ENCODE measurements at places on chromosomes 5 and 9.

GRCh38 chr9:72462340-72462739, 59.1 kb upstream of the TMC1 start:
- DNase-seq: peak; percentile 83

DNA sequence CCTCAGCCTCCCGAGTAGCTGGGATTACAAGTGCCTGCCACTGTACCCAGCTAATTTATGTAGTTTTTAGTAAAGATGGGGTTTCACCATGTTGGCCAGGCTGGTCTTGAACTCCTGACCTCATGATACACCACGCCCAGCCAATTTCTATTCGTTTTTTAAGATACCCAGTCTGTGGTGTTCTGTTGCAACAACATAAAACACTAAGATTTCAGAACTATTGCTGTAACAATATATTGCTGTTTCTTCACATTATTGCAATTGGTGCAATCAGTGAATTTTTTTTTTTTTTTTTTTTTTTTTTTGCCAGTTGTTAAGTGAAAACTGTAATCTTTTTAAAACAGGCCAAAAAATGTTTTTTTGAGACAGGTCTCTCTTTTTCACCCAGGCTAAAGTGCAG, 9.9 kb downstream of the SRP19 start:
- peak; percentile 23 for DNase-seq

GRCh38 chr9:93686880-93687236, 110.5 kb downstream of the PHF2 start:
- no peak for DNase-seq

DNA sequence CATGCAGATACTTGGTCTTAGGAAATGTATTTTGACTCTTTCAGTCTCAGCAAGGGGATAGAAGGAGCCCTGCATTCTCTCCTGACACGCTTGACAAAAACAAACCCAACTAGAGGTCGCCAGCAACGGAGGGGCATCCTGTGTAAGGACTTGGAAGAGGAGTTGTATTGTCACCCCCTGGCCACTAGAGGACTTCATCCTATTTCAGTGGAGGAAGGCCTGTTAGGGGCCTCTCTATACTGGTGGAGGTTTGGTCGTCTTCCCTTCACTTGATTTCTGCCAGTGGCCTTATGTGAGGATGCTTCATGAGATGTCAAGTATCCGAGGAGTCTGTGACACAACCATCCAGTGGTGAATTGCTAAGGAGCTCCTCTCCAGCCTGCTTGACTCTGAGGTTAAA, 122.8 kb upstream of the STC2 start:
- DNase-seq: peak; percentile 47

- DNase-seq: no peak
Observed at GRCh38 chr5:96861076-96861475, 15.2 kb upstream of the ERAP2 start.

DNA sequence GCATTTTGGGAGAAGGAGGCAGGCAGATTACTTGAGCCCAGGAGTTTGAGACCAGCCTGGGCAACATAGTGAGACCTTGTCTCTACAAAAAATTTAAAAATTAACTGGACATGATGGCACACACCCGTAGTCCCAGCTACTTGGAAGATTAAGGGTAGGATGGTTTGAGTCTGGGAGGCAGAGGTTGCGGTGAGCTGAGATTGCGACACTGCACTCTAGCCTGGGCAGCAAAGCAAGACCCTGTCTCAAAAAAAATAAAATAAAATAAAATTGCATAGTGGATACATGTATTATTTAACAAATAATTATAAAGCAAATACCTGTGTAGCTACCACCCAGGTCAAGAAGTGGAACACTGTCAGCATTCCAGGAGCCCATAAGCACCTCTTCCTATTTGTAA, 90.1 kb downstream of the CDC42SE2 start:
- DNase-seq: no peak

- peak; percentile 93 for DNase-seq
Observed at GRCh38 chr9:129823935-129824601, at the start of gene TOR1A. Gene TOR1A, minus strand, starts transcription at chr9:129824136. Its CDS starts 51 bp downstream, at chr9:129824085.

DNA sequence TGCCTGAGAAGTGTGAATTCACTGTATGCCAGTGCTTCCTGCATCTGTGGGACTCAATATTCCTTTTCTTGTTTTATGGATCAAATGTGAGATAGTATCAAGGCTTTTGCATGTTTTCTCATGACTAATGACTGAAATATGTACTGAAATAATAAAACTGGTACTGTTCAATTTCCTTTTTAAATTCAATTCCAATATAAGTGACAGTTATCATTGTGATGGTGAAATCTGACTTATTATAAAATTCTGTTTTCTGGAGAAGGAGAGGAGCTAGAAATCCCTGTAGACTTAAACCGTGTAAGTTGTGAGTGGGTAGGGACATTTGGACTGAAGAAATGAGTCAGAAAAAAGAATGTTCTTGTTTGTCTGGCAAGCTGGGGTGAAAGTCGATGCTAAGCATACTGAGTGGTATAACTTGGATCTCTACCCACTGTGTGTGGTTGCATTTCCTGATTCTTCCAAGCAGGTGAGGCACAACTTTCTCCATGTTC, 245.2 kb downstream of the EFNA5 start:
- DNase-seq: peak; percentile 96

- peak; percentile 5 for DNase-seq
Observed at GRCh38 chr5:104533498-104533897, 970.9 kb upstream of the NUDT12 start.

DNA sequence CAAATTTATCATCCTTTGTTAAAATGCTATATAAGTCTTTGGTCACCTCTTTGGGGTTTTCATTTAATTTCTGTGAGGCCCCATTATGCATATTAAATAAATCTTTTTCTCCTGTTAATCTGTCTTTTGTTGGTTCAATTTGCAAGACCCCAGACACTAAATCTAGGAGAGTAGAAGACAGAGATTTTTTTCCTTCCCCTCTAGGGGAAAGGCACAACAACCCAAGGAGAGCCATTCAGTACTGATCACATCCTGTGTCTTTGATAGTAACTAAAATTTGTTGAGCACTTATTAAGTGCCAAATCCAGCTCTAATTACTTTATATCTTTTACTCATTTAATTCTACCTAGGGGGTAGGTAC, 74.4 kb downstream of the ALDH7A1 start:
- no peak for DNase-seq

- no peak for DNase-seq
Observed at GRCh38 chr9:3879726-3880505, 354.1 kb upstream of the RFX3 start.

GRCh38 chr5:147782110-147783028, at the start of gene JAKMIP2:
Gene JAKMIP2, minus strand, starts transcription at chr5:147782728. Its CDS starts 110,922 bp downstream, at chr5:147671806.
- peak; percentile 49 for DNase-seq

DNA sequence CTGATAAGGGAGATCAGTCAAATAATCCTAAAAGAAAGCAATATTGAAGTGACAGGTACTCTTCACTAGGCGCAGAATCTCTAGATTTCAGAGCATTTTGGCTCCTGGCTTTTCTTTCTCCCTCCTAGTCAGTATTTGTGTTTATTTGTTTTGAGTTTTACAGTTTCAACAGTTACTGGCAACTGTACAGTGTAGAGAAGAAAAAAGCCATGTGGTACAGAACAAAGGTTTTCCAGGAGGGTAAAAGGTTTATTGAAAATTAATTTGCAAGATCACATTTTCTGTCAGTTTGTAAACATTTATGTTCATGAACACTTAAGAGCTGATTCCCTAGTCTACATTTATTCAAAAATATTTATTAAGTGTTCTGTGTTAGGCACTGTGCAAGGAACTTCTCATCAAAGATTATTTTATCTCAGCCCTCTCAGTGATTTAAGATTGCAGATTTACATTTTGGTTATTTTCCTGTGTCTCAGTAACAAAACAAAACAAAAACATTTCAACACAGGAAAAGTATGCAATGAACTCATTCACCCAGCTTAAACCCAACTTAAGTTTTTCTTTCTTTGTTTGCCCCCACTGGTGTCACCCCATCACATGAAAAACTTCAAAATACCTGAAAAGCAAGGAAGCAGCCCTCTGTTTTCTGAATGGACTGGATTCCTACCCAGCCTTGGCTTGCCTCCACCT, 12.9 kb downstream of the MINAR2 start:
- DNase-seq: no peak

DNA sequence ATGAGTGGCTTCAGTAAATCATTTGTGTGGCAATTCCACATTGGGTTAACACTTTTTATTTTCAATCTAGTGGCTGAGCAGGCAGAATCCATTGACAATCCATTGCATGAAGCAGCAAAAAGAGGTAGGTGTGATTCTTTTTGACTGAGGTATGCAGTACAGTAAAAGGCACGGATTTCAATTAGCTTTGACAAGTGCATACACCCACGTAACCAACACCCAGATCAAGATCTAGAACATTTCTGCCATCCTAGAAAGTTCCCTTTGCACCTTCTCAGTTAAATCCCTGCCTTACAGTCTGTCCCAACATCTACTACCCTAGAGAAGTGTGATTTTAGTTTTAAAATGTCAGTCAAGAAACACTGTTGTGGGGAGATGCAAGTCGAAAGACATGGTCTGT, 43.4 kb downstream of the OSTF1 start:
- DNase-seq: no peak

DNA sequence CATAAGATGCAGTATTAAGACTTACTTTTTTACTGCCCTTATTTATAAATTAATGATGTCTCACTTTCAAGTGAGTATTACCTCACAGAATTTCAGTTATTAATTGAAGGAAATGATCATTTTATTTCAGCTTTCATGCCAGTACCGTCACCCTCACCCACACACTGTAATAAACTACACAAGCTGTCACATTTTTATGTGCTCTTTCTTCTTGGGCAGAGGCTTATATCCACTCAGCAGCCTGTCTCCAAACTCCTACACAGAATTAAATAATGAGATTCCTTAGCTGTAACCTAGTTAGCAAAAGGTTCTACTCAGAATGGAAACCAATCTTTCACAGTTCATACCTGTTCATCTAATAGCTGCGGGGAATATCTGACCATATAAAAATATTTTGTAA, 1915.8 kb upstream of the CDH6 start:
- DNase-seq: peak; percentile 8

DNA sequence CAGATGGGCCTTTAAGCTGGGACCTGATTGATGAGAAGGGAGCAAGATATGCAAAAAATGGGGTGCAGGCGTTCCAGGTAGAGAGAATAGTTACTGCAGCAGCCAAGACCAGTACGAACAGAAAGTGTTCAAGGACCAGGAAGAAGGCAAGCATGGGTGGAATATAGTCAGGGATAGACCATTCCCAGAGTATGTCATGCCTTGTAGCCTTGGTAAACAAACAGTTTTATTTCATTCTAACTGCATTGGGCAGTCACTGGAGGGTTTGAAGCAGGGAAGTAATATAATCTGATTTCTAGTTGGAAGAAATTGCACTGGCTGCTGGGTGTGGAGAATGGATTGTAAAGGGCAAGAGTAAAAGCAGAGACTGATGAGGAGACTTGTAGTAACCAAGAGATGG, 30.5 kb upstream of the IL13 start:
- no peak for DNase-seq

GRCh38 chr9:91805031-91805430, 145.0 kb downstream of the ROR2 start:
- no peak for DNase-seq

GRCh38 chr9:77731930-77732329, 83.8 kb upstream of the GNA14 start:
- peak; percentile 54 for DNase-seq

DNA sequence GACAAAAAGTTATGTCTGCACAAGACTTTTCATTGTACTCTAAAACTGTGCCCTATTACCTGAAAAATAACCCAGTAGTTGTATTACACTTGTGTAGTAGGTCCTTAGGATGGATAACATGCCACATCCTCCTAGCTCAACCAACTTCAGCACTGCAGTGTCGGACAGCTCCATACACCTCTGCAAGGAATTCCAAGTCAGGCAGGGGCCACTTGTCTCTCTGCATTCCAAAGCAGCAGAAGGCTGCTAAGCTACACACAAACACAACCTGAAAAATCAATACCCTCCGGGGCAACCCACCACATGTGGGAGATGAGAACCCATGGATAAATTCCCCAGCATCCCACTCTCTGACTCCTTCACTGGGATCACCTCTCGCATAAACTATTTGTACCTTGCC, 50.2 kb downstream of the MED10 start:
- DNase-seq: peak; percentile 0

DNA sequence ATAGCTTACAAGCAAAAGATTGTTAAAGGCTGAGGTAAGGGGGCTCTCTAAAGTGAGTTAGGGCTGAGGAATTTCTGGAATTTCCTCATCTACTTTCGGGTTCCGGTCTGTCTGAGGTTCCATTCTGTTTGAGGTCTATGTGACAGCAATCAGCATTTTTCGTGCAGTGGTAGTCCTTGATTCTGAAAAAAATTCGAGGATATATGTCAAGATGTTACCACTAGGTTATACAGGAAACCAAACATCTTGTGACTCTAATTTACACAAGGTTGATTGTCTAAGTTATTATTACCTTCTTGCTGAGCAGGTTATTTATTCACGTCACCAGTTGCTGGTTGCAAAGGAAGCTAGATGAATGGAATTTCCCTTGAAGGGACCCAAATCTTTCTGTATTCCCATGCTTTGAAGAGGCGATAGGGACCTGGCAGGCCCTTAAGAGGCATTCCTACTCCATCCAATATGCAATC, 35.2 kb downstream of the RLN2 start:
- DNase-seq: peak; percentile 48

- no peak for DNase-seq
Observed at GRCh38 chr5:27619982-27620381, 581.6 kb upstream of the CDH9 start.

DNA sequence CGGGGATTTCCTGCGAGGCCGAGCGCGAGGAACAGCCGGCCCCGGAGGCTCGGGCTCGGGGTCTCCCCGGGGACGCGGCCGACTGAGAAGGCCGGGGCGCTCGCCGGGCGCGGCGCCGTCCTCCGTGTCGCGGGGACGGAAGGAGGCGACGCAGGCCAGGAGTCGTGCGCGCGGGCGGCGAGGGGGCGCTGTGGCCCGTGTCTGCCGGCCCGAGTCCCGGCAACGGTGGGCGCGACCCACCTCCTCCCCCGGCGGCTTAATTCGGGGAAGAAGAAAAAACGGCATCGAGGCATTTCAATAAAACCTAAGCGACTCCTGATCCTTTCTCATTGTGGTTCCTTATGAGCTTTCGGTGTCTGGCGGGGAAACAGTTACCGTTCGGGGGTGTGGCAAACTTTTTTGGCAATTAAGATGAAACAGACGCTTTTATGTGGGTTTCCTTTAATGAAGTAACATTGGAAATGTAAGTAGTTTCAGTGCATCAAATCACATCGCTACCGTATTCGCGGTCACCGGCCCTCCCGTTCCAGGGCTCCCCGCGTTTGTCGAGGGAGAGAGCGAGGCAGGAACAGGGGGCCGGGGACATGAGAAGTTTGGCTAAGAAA, 3.7 kb upstream of the IRX2 start:
- no peak for DNase-seq

DNA sequence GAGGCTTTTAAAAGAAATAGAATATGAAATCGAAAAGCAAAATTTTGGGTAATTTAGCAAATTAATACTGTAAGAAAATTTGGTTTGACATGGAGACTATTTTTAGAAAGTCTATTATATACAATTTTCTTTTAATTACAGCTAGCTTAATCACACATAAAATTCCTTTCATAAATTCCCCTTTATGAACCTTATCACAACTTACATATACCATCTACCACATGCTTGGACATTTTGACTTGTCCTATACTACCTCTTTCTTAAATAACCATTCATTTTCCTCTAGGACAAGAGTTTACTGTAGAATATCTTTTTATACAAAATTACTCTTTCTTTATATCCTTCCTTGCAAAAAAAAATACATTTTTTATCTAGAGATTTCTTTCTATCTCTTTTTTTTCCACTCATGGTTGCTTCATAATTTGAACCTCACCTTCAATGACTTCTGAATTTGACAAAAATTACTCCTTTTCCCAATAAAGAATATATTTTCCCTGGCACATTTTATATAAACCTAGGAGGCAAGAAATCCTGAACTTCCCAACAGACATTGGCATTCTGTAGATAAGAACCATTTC, 34.0 kb upstream of the SYK start:
- no peak for DNase-seq
